Esophagus squamous epithelium (tissue), 5 donors: ENCODE measurements at places on chromosomes 7 and 10.

- no peaks in the 10 kb centered on the region for H3K36me3 ChIP-seq
- no peak for DNase-seq
- peak overlapping the region; percentile 33 for H3K27ac ChIP-seq
- peaks cover 3% of the 10 kb centered on the region for H3K4me1 ChIP-seq
- no peak overlapping the region for H3K4me3 ChIP-seq
Measured at GRCh38 chr7:150876817-150877526, 24.7 kb downstream of the AOC1 start.

DNA sequence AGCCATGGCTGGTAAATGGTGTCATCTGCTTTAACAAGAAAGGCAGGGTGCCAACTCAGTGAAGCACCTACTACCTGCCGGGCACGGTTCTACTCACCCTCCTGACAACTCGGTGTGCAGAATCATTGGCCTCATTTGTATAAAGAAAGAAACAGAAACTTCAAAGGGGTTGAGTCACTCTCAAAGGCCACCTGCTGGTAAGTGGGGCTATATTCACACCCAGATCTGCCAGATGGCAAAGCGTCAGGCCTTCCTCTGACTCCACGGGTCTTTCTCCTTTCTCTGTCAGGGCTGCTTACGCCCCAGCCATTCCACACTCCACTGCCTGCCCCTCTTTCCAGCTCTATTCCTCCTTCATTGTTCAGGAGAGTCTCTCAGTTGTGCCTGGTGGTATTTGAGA is 309.2 kb downstream of the GFRA1 start:
- no peaks in the 10 kb centered on the region for H3K36me3 ChIP-seq
- no peaks in the 10 kb centered on the region for H3K4me1 ChIP-seq
- no peak for DNase-seq
- H3K4me3 ChIP-seq = no peak overlapping the region
- no peaks in the 10 kb centered on the region for H3K27me3 ChIP-seq
- H3K27ac ChIP-seq = no peak overlapping the region

GRCh38 chr7:7290429-7291122 is 108.2 kb downstream of the C1GALT1 start:
- no peaks in the 10 kb centered on the region for H3K4me1 ChIP-seq
- no peaks in the 10 kb centered on the region for H3K36me3 ChIP-seq
- no peak overlapping the region for H3K27ac ChIP-seq
- no peak for DNase-seq
- H3K4me3 ChIP-seq = no peak overlapping the region
- H3K27me3 ChIP-seq = no peaks in the 10 kb centered on the region

- H3K27ac ChIP-seq = no peak overlapping the region
- H3K27me3 ChIP-seq = no peaks in the 10 kb centered on the region
- H3K4me1 ChIP-seq = no peaks in the 10 kb centered on the region
Measured at GRCh38 chr10:94076325-94076841, 82.7 kb downstream of the PLCE1 start.

DNA sequence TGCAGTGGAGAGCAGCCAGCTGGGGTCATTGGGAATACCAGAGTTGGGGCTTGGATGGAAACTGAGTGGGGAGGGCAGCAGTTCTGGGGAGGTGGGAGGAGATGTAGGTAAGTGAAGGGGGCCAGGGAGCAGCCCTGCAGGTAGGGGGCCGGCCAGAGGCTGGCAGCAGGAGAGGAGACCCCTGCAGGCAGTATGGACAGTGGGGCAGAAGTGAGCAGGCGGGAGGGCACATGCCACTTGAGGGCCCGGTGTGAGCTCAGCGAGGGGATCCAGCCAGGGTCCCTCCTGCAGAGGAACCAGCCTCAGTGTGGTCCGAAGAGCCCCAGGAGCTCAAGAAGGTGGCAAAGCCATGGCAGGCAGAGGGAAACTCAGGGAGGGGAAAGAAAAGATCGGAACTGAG is 75.4 kb downstream of the WDR11 start:
- no peak for DNase-seq
- no peaks in the 10 kb centered on the region for H3K4me1 ChIP-seq
- H3K4me3 ChIP-seq = no peak overlapping the region
- H3K27ac ChIP-seq = no peak overlapping the region

- H3K4me1 ChIP-seq = no peaks in the 10 kb centered on the region
- peaks cover 48% of the 10 kb centered on the region for H3K27me3 ChIP-seq
- no peaks in the 10 kb centered on the region for H3K36me3 ChIP-seq
- H3K4me3 ChIP-seq = no peak overlapping the region
Measured at GRCh38 chr10:49595003-49595712, 15.0 kb upstream of the SLC18A3 start.

DNA sequence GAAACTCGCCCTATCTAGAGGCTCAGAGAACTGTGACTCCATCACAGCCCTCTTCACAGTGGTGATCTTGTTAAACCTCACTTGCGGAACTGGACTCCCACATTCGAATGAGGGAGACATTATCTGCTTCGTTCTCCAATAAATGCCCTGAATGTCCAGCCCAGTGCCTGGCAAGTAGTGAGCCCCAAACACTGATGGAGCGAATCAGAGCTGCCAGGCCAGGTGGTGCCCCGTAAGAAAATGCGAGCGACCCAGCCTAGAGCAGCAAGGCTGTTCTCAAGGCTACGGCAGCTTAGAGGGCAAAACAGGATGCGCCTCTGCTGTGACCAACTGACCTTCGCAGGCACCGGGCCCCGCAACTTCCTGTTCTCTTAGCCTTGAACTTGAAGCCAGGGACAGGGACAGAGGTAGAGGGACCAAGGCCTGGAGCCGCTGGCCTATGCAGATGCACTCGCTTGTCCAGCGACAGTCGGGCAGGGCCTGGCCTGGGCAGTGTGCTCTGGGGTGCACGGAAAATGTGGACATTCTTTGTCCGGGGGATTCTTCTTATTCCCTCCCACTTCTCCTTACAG is 217.6 kb downstream of the TCERG1L start:
- no peak overlapping the region for H3K27ac ChIP-seq
- H3K4me3 ChIP-seq = no peak overlapping the region
- peaks cover 8% of the 10 kb centered on the region for H3K4me1 ChIP-seq
- H3K27me3 ChIP-seq = no peaks in the 10 kb centered on the region

- H3K27me3 ChIP-seq = no peaks in the 10 kb centered on the region
- H3K4me1 ChIP-seq = no peaks in the 10 kb centered on the region
- DNase-seq = no peak
- no peaks in the 10 kb centered on the region for H3K36me3 ChIP-seq
Measured at GRCh38 chr7:102044984-102045673, 227.7 kb downstream of the CUX1 start.

DNA sequence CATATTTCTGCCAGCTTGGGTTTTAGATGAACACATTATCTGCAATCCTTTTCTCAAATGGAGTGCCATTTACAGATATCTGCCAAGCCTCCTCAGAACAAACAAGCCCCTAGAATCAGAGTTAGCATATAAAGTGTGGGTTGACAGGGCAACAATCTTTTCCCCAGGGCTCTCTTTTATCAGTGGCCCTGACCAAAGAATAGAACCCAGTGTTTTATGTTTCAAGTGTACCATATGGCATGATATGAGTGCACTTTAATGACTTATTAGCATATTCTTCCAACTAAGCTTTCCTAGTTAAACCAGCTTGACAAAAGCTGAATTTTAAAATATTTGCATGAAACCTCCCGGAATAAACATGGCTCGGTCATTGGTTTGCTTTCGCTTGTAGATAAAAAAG is 57.3 kb downstream of the EVX1 start:
- DNase-seq = no peak
- no peak overlapping the region for H3K27ac ChIP-seq
- no peaks in the 10 kb centered on the region for H3K36me3 ChIP-seq
- no peaks in the 10 kb centered on the region for H3K27me3 ChIP-seq

- H3K36me3 ChIP-seq = no peaks in the 10 kb centered on the region
- no peak overlapping the region for H3K4me3 ChIP-seq
- no peak for DNase-seq
- no peak overlapping the region for H3K27ac ChIP-seq
- H3K27me3 ChIP-seq = no peaks in the 10 kb centered on the region
Measured at GRCh38 chr10:13417459-13418126, 69.5 kb upstream of the SEPHS1 start.

DNA sequence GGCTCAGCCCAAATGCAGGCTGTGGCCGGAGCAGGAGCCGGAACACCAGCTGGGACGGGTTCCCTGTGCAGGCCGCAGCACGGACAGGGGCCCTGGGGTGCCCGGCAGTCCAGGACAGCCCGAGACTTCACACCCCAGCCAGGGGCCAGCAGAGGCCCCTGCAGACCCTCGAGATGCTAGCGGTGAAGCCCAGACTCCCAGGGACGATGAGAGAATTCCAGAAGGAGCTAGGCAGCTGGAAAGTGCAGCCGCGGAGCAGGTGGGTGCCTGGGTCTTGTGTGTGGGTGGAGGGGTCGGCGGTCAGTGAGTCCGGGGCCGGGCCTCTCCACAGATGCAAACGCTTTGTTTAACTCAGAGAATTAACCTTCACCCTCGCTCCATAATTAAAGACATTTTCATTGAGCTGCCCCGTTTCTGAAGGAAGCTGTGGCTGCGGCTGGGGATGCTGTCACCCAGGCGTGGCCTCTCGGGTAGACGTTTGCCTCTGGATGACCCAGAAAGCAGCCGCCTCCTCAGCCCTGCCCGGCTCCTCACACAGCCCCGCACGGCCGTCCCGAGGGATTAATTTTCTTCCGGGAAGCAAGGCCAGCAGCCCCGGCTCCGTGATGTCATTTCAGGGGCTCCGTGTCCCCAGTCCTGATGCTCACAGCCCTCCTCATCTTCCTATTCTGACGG is 26.5 kb downstream of the KNDC1 start:
- H3K36me3 ChIP-seq = no peaks in the 10 kb centered on the region
- no peak overlapping the region for H3K4me3 ChIP-seq
- no peak for DNase-seq
- no peaks in the 10 kb centered on the region for H3K4me1 ChIP-seq
- H3K27me3 ChIP-seq = peaks cover 54% of the 10 kb centered on the region

- DNase-seq = no peak
- H3K4me1 ChIP-seq = peaks cover 4% of the 10 kb centered on the region
- H3K4me3 ChIP-seq = no peak overlapping the region
- peaks cover 4% of the 10 kb centered on the region for H3K36me3 ChIP-seq
- H3K27me3 ChIP-seq = no peaks in the 10 kb centered on the region
Measured at GRCh38 chr10:13668126-13668525, 81.4 kb downstream of the PRPF18 start.

- no peaks in the 10 kb centered on the region for H3K36me3 ChIP-seq
- no peak overlapping the region for H3K27ac ChIP-seq
Measured at GRCh38 chr7:146701166-146701565, 584.6 kb downstream of the CNTNAP2 start.

DNA sequence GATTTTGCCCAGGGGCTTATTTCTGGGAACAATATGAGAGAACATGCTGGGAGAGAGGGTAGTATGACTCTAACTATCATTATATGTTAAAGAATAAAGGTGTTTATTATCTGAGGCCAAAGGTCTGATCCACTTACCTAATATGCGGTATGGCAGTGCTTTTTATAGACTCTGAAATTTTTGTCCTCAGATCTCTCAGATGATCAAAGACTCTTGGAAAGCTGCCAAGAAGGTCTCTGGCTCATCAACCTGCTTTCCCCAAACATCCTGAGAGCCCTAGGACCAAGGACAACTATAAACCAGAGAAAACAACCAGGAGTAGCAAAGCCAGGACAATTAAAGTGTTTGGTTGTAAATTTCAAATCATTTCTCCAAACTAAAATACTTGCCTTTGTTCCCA is 255.7 kb upstream of the LRRN3 start:
- no peak overlapping the region for H3K27ac ChIP-seq
- DNase-seq = no peak
- no peak overlapping the region for H3K4me3 ChIP-seq
- no peaks in the 10 kb centered on the region for H3K4me1 ChIP-seq

- no peaks in the 10 kb centered on the region for H3K27me3 ChIP-seq
- H3K4me1 ChIP-seq = no peaks in the 10 kb centered on the region
- no peak overlapping the region for H3K4me3 ChIP-seq
- H3K27ac ChIP-seq = no peak overlapping the region
Measured at GRCh38 chr7:140165422-140165821, 11.4 kb downstream of the KDM7A start.

- no peak overlapping the region for H3K27ac ChIP-seq
- no peaks in the 10 kb centered on the region for H3K27me3 ChIP-seq
- no peaks in the 10 kb centered on the region for H3K4me1 ChIP-seq
- H3K4me3 ChIP-seq = no peak overlapping the region
Measured at GRCh38 chr7:50530766-50531165, 34.4 kb downstream of the DDC start.

GRCh38 chr10:127977357-127978009 is 70.6 kb downstream of the PTPRE start:
- peak overlapping the region; percentile 26 for H3K27ac ChIP-seq
- DNase-seq = no peak
- H3K4me3 ChIP-seq = no peak overlapping the region
- peaks cover 8% of the 10 kb centered on the region for H3K4me1 ChIP-seq

DNA sequence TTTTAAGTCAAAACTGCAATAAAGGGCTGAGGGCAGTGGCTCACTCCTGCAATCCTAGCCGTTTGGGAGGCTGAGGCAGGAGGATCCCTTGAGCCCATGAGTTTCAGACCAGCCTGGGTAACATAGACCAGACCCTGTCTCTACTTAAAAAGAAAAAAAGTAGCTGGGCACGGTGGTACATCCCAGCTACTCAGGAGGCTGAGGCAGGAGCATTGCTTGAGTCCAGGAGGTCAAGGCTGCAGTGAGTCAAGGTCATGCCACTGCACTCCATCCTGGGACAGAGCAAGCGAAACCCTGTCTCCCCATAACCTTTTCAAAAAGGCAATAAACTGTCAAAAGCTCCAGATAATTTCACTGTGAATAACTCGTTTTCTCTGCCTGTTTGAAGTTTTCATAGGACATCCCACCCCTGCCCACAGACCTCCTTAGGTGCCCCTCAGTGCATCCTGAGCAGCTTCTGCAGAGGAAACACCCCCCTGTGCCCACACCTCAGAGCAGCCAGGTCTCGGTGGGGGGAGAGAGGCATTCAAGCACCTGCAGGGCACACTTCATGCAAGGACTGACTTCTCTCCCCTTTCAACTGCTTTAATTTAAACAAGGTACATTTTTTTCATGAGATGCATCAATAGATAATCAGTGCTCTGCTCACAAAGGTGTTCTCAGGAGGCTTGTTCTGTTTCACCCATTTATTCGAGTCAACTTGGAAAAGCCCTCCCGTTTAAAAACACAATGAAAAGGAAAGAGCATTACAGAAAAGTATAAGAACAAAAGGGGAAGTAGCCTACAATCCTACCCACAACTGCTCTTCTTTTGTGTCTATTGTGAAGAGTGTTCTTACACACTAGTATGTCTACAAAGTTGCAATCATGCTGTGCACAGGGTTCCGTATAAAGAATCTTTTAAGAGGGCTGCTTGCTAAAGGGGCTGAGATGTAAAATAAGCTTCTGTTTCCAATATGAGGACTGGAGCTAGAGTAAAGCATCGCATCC is 104.9 kb downstream of the KMT2E start:
- H3K36me3 ChIP-seq = peaks cover 49% of the 10 kb centered on the region
- H3K4me3 ChIP-seq = no peak overlapping the region
- no peaks in the 10 kb centered on the region for H3K4me1 ChIP-seq

DNA sequence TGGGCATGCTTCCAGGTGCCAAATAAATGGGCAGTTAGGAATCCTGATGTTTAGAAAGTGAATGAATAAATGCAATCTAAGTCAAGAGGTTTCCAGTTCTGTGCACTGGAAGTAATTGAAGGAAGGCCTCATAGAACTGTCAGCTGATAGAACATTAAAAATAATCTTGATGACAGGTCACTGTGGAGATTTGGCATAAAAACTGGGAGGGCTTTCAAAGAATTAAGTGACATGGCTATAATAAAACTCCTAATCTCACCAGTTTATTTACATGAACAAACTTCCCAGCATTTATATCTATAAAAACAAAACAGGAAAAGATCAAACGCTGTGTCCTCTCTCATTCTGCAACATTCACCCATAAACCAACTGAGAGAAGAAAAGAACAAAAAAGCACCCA is 170.5 kb downstream of the SLIT1 start:
- peaks cover 4% of the 10 kb centered on the region for H3K4me1 ChIP-seq
- H3K27me3 ChIP-seq = no peaks in the 10 kb centered on the region
- DNase-seq = no peak
- no peak overlapping the region for H3K4me3 ChIP-seq
- H3K36me3 ChIP-seq = no peaks in the 10 kb centered on the region
- H3K27ac ChIP-seq = no peak overlapping the region
